RPMI7951 (cell line): ENCODE measurements at places on chromosomes 7 and 10. TPM values are rescaled to one million over a fixed set of nuclear protein-coding genes. Genes with fewer than 3 reads are reported as not detected.

DNA sequence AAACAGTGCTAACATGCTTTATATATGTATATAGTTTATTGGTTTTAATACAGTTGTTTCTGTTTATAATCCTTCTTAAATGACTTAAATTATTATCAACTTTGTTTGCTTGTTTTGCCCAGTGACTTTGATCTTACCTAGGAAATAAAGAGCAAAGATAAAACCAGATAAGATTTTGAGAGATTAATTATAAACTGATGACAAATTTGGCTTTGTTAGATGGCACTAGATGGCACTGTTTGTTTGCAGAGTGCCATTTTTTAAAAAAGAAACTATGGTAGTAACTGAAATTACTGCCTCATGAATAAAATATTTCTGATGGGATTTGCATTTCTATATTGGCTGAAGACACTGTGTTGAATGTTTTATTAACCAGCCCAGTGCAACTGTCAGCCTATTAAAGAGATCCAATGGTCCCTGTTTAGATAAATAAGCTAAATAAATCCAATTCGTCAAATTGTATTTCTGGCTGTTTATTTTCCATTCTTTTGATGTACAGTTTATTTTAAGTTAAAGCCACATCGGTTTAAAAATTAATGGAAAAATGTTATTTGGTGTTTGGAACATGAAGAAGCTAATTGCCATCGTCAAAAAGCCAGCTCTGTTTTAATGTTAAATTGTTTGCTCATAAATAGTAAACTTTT is 28.7 kb downstream of the VTI1A start:
- DNase-seq, result no peak

The CDC14C gene
- total RNA-seq, result not detected in 2 replicates

DNA sequence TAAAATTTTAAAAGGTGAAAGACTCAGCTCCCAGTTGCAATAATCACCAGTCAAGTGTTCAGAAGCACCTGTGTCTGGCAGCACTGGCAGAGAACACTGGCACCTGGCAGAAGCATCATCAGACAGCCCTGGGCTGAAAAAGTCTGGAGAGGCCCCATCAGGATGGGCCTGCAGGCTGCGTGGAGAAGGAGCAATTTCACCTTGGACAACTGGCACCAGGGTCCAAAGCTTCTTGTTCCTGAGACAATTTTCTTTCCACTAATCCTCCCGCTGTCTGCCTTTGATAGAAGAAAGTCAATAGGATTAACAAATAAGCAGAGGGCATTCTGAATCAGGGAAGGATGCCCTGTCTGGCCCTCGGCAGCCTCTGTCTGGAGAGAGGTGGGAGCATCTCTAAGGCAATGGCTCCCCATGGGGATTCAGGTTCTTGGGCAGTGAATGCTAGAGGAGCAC is 6.5 kb downstream of the COBL start:
- DNase-seq, result no peak

GRCh38 chr7:66626331-66626934 is 2.2 kb upstream of the KCTD7 start:
- no peak for DNase-seq

DNA sequence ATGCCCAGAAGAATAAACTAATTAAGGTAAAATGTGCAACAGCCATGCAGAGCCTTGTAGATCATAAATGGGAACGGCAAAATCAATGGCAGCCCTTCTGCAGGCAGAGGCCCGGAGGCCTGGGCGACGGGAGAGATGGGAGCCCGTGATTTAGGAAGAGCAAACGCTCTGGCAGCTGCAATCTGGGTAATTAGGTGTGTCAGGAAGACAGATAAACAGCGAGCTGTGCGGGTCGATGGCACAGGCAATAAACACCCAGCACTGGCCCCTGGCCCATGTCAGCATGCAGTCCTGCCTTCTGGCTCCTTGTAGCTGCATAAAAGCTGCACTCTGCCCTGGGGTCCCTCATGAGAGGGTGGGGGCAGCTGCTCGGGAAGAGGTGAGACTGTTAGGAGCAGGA is 78.0 kb downstream of the GOLGA7B start:
- no peak for DNase-seq

The SPRN gene
- total RNA-seq, result not detected in 2 replicates

DNA sequence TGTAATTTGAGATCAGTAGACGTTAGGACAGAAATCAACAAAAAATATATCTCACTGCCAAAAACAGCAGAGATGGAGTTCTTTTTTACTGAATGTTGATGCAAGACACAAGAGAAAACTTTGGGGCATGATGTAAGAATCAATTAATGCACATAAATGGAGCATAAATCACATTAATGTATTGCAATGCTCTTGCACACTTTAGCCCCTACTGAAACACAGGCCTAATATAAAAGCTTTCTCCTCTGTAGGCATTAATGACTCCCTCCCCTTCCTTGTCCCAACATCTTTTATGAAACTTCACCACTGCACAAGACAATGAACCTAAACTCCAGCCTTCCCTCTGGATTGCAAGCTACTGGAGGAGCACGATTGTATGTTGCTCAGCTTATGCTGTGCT is 58.8 kb downstream of the CACNA2D1 start:
- DNase-seq, result no peak

- no peak for DNase-seq
Measured at GRCh38 chr10:17076626-17077345, 52.8 kb downstream of the CUBN start.

DNA sequence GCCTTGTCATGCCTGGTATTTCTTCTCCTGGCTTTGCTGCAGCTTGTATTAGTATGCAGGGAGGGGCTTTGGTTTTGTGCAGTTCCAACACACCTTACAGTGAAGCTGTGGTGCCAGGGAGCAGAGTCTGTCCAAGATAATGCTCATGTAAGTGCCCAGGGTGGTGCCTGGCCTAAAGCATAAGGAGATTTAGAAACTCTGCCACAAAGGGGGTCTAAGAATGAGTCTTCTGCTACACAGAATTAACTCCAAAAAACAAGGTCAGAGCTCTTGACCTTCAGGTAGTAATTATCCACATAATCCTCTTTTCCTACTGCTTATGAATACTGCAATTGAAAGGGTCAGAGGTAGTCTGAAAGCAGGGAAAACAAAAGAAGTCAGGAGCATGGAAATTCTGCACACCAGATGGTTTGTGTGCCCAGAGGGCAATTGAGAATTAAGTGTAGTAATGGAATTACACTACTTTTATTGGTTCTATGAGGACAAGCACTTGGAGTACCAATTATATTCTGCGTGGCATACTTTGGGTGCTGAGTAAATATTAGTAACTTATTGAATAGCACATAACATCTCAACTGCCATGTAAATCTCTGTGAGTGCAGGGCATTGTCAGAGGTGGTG is 121.5 kb downstream of the KAT6B start:
- peak; percentile 29 for DNase-seq

DNA sequence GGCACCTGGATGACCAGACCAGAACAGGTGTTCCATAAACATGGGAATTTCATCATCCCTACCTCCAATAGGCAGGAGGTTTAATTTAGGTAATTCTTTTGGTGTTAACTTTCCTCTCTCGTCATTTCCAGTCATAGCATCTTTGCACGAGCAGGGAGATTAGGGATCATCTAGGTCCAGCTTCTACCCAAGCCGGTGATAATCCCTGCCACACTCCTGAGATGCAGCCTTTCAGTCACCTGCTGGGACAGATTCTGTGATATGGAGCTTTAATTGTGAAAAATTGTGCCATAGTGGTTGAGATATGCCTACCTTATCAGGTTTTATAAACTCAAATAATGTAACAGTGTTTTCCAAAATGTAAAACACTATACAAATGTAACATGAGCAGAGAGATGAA is 191.8 kb upstream of the AOAH start:
- no peak for DNase-seq

The ZNF25 gene
- 5.9 and 6.8 TPM in 2 replicates for total RNA-seq

- DNase-seq, result no peak
Measured at GRCh38 chr7:37927773-37928444, 7.5 kb downstream of the EPDR1 start.

GRCh38 chr10:130799532-130799931 is 512.0 kb downstream of the TCERG1L start:
- no peak for DNase-seq

GRCh38 chr7:80896906-80897598 is 21.8 kb downstream of the SEMA3C start:
- DNase-seq, result no peak

DNA sequence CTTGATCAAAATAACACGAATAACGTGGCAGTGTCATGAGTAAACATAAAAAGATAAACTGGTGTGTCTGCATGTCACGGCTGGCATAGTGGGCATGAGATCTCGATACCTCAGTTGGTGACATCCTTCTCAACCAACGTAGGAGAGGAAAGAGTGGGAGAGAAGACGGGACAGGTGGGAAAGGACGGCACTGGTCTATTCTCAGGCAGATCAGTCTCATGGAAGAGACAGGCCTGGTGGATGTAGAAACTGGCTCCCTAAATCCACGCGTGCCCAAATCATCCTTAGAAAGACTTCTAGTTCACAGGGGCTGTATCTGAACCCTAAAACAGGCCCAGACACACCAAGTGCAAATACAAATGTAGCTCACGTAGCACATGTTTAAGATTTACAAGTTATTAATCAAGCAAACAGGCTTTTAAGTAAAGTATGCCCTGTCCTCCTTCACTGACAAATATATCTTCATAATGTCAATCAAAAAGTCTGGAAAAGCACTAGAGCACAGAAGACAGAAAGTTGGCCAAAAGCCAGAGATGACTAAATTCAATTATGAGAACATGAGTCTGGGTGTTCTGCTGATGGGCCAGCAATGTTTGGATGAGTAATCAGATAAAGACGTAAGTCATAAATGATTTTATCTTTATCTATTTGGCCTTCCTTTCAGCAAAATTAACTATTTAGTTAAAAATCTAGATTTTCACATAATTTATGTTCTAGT is 56.3 kb downstream of the SFMBT2 start:
- peak; percentile 51 for DNase-seq

DNA sequence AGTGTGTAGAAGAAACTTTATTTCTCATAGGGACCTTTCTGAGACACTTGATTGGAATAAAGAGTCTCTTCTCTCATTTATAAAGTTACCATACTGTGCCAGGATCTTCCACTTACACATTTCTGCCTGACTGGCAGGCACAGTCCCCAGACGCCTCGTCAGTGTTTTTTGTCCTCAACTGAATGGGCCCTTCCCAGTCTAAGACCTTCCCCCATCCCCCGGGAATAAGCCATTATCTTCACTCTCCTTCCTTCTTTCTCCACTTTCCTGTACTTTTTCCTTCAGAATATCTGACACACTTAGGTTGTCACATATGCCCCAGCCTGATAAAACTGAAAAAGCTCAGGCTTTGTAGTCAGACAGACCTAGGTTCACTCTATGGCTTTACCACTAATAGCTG is 35.3 kb upstream of the KCNIP2 start:
- no peak for DNase-seq

DNA sequence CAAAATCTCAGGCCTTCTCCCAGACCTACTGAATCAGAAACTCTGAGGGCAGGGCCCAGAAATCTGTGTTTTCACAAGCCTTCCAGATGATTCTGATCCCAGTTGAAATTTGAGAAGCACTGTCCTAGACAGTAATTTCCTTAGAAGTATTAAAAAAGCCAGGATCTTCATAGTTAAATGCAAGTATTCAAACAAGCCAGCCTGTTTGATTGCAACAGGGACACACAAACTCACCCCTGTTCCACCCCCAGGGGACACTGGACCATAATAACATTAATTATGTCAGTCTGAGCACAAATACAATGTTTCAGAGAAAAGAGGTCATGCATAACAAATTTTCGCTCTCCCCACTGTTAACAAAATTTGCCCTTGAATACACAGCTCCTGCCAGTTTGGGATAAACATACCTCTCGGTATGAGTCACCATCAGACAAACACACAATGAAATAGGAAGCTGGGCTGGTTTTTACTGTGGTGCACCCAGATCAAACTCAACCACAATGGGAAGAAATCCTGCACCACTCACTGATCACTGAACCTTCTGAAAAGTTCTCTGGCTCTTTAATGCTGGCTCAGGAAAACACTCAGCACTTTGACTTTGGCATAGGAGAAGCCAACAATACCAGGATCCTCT is 34.3 kb downstream of the ABLIM1 start:
- peak; percentile 91 for DNase-seq

The TRA2A gene
- total RNA-seq, result 25.1 and 28.3 TPM in 2 replicates

GRCh38 chr7:142478479-142479220 is 220.8 kb upstream of the PRSS58 start:
- peak; percentile 73 for DNase-seq

The SDK1 gene
- 0.68 and 3.1 TPM in 2 replicates for total RNA-seq

GRCh38 chr7:40721342-40721949 is 586.6 kb downstream of the SUGCT start:
- no peak for DNase-seq

DNA sequence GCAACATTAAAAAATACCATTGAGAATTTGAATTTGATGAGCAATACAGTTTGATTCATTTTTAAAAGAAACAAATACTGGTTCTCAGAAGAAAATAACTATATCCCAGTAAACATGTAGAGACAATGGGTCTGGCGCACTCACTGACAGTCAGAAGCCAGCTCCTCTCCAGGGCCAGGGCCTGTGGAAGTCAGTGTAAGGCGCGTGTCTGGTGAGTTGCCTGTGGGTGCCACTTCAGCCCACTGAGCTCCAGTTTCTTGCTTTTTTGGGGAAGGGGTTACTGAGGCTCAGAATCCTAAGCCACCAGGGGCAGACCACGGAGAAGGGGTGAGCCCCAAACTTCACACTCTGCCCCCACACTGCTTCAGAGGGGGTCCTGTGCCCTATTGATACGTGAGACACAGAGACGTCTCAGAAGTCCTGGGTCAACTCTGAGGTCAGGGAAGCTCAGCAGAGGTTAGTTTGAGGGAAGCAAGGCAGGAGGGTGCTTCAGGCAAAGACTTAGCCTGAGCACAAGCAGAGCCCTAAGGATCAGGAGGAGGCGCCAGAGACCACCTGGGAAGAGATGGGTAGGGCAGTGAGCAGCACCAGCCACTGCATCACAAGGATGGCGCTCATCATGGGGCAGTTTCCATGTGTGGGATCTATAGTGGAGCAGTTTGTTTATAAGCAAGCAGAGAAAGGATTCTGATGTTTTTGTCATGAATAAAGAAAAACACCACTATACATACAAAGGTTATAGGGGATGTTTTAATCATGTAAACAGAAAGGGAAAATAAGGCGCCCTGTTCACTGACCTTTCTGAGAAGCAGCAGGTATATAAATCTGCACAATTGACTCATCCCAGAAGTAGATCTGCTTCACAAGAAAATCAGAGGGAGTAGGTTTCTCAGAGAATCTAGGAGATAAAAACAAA is 95.7 kb downstream of the PKD1L1 start:
- peak; percentile 40 for DNase-seq

GRCh38 chr10:73979809-73980433 is 18.0 kb upstream of the VCL start:
- DNase-seq, result no peak

The NPM3 gene
- total RNA-seq, result 32.3 and 69.6 TPM in 2 replicates

The SFXN3 gene
- 115 and 125 TPM in 2 replicates for total RNA-seq

DNA sequence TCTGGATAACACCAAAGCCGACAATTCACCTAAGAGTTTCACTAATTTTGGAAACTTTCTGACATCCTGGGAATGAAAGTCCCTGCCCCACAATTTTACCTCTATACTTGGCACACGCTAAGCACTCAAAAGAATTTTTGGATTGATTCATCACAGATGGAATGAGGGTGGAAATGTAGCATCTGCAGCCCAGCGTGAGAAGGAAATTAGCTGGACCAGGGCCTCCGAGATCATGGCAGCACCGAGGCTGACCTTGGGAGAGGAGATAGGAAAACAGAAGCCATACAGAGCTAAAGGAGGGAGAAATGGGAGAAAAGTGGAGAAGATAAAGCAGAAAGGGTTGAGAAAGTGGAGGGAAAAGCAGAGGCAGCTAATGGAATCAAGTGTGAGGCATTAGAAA is 606.6 kb upstream of the DPP6 start:
- DNase-seq, result no peak

GRCh38 chr10:28266449-28267224 is 36.2 kb downstream of the MPP7 start:
- no peak for DNase-seq

- DNase-seq, result peak; percentile 93
Measured at GRCh38 chr10:79404231-79404609, 41.2 kb downstream of the ZCCHC24 start.
